Placental pericyte (primary cell): ENCODE measurements at places on chromosomes 12 and 14. TPM values are rescaled to one million over a fixed set of nuclear protein-coding genes. Genes with fewer than 3 reads are reported as not detected.

Gene GPR162
- total RNA-seq: 1.1 TPM in 2 replicates

Gene LDHB
- 375 and 574 TPM in 2 replicates for total RNA-seq

Gene DNAJC22
- 1.1 and 2.1 TPM in 2 replicates for total RNA-seq

Gene PNP
- total RNA-seq: 79.7 and 104 TPM in 2 replicates
